Fibroblast of skin of scalp (primary cell): ENCODE measurements at places on chromosomes 7 and 10.

DNA sequence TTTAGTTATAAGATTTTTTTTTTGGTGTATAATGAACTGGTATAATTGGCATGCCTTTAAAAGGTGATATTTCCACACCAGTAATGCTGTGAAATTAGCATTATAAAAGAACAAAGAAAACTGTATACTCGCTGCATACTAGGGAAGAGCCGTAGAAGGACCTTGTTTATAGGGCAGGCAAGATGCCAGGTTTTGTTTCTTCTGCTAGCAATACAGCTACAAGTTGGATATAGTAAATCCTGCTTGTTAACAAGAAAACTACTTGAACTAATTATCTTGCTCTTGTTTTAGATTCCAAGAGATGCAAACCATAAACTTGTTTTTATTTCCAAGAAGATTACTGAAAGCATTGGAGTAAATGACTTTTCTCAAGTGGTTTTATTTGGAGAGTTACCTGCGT lies 1.9 kb downstream of the DNAH11 start:
- DNase-seq = no peak

GRCh38 chr10:48526011-48526821 lies 78.7 kb downstream of the ARHGAP22 start:
- DNase-seq = peak; percentile 82

DNA sequence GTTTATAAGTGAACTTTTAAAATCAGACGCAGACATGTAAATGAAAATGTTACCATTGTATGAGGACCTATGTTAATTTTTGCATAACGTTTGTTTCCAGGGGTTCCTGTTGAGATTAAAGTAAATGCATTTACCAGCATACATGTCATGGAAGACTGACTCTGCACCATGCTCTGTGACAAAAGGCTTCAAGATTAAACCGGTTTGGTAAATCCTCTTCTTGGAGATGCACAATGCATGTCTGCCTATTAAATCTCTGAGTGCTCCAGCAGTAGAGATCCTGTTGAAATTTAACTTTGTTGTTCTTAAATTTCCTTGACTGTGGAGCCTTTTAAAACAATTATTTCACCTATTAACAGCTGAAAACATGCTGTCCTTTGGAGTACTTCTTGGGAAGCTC lies 36.5 kb upstream of the JAZF1 start:
- no peak for DNase-seq

DNA sequence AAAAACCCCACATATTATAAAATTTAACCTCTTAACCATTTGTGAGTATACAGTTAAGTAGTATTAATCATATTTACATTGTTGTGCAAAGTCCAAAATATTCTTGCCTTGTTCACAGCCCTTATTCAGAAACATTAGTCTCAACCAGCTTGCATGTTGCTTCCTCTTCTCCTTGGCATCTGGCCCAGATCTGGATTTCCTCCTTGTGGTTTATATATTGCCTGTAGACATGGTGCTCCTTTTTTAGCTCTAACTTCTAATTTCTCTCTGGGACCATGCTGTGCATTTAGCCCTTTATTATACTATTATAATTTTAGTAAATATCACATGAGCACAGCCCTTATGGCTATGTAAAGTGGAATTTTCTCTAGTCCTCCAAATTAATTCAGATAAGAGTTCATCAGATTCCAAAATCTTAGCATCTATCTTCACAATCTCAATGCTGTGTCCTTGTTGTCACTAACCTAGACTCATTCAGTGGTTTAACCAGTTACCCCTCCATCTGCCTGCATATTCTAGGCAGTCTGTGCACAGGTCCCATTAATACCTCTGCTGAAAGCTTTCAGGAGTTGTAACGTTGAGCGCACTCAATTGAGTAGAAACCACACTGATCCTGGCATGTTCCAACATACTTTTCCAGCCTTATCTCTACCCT lies 7.9 kb downstream of the CPED1 start:
- peak; percentile 95 for DNase-seq

DNA sequence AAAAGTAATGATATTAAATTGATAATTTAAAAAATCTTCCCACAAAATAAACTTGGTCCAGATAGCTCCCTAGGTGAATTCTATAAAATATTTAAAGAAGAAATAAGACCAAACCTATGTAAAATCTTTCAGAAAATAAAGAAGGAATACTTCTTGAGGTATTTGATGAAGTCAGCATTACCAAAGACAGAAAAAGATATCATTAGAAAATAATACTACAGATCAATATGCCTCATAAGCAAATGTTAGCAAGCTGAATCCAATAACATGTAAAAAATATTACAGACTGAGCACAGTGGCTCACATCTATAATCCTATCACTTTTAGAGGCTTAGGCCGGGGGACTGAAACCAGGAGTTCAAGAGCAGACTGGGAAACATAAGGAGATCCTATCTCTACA lies 30.0 kb downstream of the TMEM26 start:
- DNase-seq = no peak

- DNase-seq = no peak
Observed at GRCh38 chr7:81014908-81015307, 96.1 kb upstream of the SEMA3C start.

DNA sequence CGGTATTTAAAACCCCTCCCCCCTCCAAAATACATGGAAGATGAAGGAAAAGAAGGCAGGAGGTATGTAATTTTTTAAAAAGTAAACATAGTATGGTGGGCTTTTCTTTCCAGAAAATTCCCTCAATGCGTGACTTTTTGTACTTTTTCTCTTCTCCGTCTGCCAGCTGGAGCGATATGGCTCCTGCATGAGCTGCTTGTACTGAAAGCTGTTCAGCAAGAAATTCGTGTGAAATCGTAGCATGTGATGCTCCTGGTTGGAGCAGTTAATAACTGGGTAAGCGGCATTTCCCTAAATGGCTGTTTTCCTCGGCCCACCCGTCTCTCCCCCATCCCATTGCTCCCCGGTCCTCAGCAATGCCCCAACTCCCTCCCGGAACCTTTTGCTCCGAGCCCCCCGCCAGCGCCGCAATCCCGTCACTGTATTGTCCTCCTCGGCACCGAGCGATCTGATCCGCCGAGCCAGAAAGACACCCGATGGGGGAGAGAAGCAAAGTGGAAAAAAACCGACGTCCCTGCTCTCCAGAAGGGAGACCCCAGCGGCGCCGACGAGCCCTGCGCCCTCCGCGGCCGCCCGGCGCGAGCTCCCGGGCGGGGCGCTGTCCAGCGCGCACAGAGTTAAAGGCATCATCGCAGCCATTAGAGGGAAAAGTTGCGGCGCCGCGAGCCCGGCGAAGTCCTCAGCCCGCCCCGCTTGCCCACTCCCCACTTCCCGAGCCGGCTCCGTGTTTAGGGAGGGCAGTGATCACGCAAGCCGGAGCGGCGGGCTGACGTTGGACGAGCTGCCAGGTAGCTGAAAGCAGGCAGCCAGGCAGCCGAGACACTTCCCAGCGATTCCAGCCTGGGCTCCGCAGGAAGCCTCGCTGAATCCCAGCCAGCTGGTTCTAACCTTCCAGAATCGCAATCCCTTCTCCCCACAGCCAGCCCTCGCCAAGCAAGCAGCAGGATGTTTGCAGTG lies at the start of gene VSTM2A:
Gene VSTM2A (plus strand): TSS at position 707 of the 957 bp plus-strand sequence. CDS start 356 bp downstream, outside the sequence.
- no peak for DNase-seq

GRCh38 chr7:105638902-105639495 lies 57.7 kb upstream of the EFCAB10 start:
- DNase-seq = no peak

DNA sequence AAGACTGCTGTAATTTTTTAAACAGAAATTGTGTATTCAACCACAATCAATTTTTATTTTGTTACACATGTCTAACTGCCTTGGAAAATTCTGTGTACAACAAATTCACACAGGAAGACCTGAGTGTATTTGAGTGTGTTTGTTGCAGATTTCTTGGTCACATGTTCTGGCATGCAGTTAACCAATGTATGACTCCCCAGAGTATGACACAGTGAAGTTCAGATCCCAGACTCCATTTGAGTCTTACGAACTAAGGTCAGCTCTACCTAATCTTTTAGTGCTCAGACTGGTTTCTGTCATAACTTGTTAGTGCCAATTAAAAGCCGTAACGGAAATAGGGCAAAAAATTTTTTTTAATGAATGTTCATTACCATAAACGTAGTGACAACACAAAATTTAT lies 5.8 kb downstream of the GNAI1 start:
- DNase-seq = no peak
